ENCODE measurements at places on chromosomes 4 and X.

GRCh38 chrX:9909254-9909653 lies 57.9 kb upstream of the CLDN34 start:
- no peaks in the 10 kb centered on the region for H3K36me3 ChIP-seq
- H3K4me1 ChIP-seq: no peaks in the 10 kb centered on the region
- H3K27me3 ChIP-seq: peaks cover 4% of the 10 kb centered on the region
- H3K27ac ChIP-seq: no peak overlapping the region
- no peak overlapping the region for H3K4me3 ChIP-seq
- DNase-seq: no peak

DNA sequence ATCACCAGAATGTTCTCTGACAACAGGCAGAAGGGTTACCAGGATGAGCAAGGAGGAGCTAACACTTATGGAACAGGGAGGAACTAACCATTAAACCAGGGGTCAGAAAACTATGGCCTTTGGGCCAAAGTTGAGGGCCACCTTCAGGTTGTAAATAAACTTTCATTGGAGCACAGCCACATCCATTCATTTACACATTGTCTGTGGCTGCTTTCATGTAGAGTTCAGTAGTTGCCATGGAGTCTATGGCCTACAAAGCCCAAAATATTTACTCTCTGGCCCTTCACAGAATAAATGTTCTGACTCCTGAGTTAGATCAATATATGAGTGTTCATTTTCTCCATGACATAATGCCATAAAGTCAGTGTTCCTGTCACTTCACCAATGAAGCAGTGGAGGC lies 13.2 kb upstream of the HCCS start:
- H3K36me3 ChIP-seq: no peaks in the 10 kb centered on the region
- no peaks in the 10 kb centered on the region for H3K4me1 ChIP-seq
- H3K4me3 ChIP-seq: no peak overlapping the region
- no peak for DNase-seq

DNA sequence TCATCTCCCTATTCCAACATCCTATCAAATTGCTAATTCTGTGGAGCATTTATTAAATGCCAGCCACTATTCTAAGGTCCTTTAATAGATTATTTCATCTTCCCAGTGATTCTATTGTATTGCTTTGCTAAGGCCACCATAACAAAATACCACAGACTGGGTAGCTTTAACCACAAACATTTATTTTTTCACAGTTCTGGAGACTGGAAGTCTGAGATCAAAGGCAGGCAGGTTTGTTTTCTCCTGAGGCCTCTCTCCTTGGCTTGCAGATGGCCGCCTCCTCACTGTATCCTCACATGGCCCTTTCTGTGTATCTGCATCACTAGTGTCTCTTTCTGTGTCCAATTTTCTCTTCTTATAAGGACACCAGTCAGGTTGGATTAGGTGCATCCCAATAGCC lies 64.5 kb downstream of the CPE start:
- H3K36me3 ChIP-seq: no peaks in the 10 kb centered on the region
- H3K4me1 ChIP-seq: no peaks in the 10 kb centered on the region
- DNase-seq: no peak
- H3K27me3 ChIP-seq: peaks cover 2% of the 10 kb centered on the region
- H3K4me3 ChIP-seq: no peak overlapping the region
- no peak overlapping the region for H3K27ac ChIP-seq

DNA sequence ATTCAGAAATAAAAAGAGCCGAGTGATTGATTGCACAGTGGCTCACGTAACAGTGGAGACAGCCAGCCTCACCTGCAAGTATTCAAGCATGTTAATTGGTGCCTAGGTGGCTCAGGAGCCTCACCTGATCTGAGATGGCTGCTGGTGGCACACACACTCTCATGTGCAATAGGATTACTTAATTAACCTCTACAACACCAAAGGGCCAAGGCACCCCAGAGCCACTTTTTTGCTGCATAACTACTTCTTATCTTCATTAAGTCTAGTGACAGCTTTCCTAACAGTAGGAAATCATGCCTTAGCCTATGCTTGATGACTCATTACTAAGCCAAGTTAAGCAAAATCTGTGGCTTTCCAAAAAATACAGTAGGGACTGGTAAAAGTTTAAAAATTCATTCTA lies 117.3 kb upstream of the NOCT start:
- peaks cover 12% of the 10 kb centered on the region for H3K4me1 ChIP-seq
- H3K27ac ChIP-seq: no peak overlapping the region
- no peak for DNase-seq
- peaks cover 10% of the 10 kb centered on the region for H3K27me3 ChIP-seq
- no peaks in the 10 kb centered on the region for H3K36me3 ChIP-seq
- H3K4me3 ChIP-seq: no peak overlapping the region

Data from activated T-helper 1 cell treated with anti-CD3 and anti-CD28 coated beads, Interleukin-12 subunit alpha, Interleukin-12 subunit beta, Interleukin-2, Interleukin-4 antibody, amounts not matched to agents 30 ng/mL and 10 ng/mL and 1 ng/mL, durations not matched to agents 14 hours and 24 hours and 36 hours (primary cell).